NCI-H1694 (cell line): ENCODE measurements at places on chromosomes 11 and 22.

DNA sequence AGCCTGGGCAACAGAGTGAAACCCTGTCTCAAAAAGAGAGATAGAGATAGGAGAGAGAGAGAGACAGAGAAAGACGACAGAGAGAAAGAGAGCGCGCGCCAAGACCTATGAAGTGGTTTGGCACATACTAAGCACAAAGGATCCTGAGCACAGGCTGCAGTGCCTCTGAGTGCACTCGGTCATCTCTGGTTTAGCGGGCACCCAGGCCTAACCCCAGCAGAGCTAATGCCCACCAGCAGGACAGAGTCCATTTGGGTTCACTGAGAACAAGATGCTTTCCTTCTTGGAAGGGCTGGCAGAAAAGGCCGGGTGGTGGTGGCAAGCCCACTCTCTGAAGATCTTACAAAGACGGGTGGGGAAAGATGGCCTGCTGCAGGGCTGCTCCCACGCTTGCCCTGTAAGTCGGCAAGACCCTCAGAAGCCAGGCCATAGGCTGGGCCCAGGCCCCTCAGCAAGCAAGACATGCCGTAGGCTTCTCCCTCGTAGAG lies 3.3 kb downstream of the SCARF2 start:
- no peak for DNase-seq

DNA sequence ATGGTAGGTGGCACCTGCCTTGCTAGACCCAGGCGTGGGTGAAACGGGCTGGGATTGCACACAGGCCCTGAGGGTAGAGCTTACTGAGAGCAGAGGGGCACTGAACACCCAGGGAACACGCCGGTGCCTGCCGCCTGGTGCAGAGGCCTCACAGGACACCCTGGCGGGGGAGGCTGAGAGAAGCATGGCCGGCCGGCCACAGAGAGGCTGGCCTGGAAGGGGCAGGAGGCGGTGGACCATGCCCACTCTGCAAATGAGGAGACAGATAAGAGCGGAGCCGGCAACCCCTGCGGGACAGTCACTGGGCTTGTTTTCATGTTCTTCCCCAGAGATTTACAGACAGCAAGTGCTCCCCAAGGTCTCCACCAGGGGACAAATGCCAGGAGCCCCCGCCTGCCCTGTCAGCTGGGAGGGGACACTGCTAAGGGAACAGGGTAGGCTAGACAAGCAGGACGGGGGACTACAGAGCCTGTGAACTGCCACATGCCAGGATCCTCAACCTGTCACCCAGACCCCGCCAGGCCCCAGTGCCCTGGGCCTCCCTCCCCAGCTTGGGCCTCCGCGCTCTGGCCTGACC lies 38.5 kb upstream of the TCF20 start:
- no peak for DNase-seq

- no peak for DNase-seq
Observed at GRCh38 chr22:33467620-33468095, 409.5 kb upstream of the SYN3 start.

- DNase-seq = no peak
Observed at GRCh38 chr11:83031127-83031526, 40.6 kb downstream of the RAB30 start.

- DNase-seq = no peak
Observed at GRCh38 chr11:64621283-64622019, 30.4 kb downstream of the SLC22A12 start.

- DNase-seq = no peak
Observed at GRCh38 chr11:78535920-78536319, 38.7 kb downstream of the NARS2 start.

DNA sequence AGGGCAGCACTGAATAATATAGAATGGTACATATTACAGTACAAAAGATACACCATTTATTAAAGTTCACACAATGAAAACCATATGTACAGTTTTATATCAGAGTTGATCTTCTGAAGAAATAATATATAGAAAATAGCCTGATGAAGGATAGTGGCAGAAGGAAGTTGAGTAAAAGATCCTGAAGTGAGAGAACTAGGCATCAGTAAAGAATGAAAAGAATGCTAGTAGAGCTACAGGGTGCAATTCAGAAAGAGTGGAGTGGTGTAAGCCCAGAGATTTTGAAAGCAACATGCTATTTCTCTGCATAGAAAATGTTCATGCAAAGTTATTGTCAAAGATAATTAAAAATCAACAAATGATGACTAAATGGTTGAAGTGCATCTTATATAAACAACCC lies 1552.7 kb upstream of the TENM4 start:
- no peak for DNase-seq

GRCh38 chr11:102617466-102618008 lies 7.6 kb downstream of the MMP20 start:
- DNase-seq = no peak
